ENCODE measurements at places on chromosomes 1 and 21.

DNA sequence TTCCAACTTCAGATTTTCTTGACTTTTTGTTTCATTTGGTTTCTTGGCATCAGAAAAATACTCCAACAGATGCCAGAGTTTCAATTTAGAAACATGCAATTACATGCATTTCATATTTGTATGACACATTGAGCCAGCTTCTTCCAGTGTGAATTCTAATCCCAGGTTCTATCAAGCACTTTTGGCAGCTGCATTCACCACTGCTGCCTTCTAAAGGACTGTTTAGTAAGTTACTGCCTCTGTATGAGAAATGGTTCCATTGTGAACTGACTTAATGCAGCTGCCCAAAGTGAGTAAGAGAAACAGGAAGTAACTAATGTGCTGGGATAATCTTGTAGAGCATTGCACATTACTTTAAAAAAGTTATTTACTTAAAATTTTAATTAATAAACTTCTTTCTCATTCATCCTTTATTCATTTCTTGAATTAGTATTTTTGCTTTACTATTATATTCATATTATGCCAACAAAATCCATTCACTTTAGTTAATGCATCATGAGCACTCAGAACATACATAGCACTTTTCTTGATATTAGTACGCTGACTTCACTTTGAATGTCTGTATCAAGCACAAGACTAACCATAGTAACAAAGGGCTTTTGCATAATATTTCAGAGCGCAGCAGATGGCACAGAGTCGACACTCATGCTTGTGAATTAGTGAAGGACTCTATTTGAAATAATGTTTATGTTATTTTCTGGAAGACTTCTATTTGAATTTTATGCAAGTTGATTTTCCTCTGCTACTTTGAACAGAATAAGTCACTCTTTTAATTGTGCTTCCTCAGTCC, 9.8 kb downstream of the RGS18 start:
- ATAC-seq: no peak
- no peak overlapping the region for H3K27ac ChIP-seq
- H3K36me3 ChIP-seq: no peaks in the 10 kb centered on the region
- no peak overlapping the region for H3K4me3 ChIP-seq
- no peaks in the 10 kb centered on the region for H3K27me3 ChIP-seq

GRCh38 chr1:5909576-5910275, 82.5 kb downstream of the NPHP4 start:
- H3K36me3 ChIP-seq: peaks cover 64% of the 10 kb centered on the region
- no peaks in the 10 kb centered on the region for H3K27me3 ChIP-seq
- no peaks in the 10 kb centered on the region for H3K4me1 ChIP-seq
- no peak overlapping the region for H3K27ac ChIP-seq
- no peak for ATAC-seq

- ATAC-seq: peak; percentile 96
- H3K36me3 ChIP-seq: peaks cover 96% of the 10 kb centered on the region
- no peaks in the 10 kb centered on the region for H3K27me3 ChIP-seq
- no peak overlapping the region for H3K4me3 ChIP-seq
Measured at GRCh38 chr1:19240673-19241538, 10.4 kb downstream of the EMC1 start.

GRCh38 chr1:77553568-77554291, 128.7 kb downstream of the ZZZ3 start:
- no peak for ATAC-seq
- no peak overlapping the region for H3K27ac ChIP-seq
- no peaks in the 10 kb centered on the region for H3K4me1 ChIP-seq
- peaks cover 4% of the 10 kb centered on the region for H3K36me3 ChIP-seq
- H3K4me3 ChIP-seq: no peak overlapping the region

DNA sequence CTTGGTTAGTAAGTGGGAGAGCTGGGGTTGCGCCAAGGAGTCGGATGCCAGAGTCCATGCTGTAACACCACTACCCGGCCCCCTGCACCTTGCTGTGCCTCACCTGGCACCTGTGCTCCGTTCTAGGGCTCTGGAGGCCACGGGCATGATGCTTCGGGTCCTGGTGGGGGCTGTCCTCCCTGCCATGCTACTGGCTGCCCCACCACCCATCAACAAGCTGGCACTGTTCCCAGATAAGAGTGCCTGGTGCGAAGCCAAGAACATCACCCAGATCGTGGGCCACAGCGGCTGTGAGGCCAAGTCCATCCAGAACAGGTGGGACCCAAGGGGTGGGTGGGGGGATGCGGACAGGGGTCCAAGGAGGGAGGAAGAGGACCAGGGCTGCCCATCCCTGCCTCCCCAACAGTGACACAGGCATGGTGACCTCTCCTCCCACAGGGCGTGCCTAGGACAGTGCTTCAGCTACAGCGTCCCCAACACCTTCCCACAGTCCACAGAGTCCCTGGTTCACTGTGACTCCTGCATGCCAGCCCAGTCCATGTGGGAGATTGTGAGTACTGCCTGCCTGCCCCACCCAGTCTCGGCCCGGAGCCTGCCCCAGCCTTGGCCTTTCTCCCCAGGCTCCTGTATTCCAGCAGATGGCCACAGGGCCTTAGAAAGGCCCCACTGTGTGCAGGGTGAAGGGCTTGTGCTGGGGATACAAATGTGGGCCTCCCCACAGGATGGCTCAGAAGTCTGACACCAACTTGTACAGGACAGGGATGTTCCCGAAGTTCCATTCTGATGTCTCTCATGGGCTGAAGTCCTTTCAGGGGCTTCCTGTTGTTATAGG, 9.6 kb upstream of the HTR6 start:
- H3K4me3 ChIP-seq: no peak overlapping the region
- H3K27me3 ChIP-seq: no peaks in the 10 kb centered on the region
- peaks cover 39% of the 10 kb centered on the region for H3K4me1 ChIP-seq

DNA sequence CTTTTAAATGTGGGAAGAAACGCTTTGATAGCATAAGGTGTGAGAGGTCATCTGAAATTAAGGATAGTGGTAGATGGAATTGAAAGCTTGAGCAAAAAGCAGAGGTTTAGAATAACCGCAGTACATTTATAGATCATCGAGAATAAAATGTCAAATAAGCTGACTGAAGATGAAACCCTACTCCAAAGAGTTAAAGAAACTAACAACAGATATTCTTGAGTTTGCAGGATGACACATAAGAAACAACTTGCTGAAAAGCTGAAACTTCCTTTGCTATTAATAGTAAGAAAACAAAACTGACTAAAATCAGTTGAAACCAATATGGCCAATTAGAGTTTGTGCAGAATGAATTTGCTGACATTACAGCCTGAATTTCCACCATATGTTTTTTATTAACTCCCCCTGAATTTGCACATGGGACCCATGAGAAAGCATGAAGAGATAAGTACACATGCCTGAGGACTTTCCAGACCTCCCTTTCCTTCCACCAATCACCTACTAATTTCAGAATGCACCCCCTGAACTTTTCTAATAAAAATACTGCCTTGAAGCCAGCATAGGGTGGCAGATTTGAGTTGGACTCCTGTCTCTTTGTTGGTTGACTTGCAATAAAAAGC, 1.7 kb upstream of the C1orf185 start:
- no peaks in the 10 kb centered on the region for H3K36me3 ChIP-seq
- no peak overlapping the region for H3K27ac ChIP-seq
- ATAC-seq: no peak
- no peak overlapping the region for H3K4me3 ChIP-seq

DNA sequence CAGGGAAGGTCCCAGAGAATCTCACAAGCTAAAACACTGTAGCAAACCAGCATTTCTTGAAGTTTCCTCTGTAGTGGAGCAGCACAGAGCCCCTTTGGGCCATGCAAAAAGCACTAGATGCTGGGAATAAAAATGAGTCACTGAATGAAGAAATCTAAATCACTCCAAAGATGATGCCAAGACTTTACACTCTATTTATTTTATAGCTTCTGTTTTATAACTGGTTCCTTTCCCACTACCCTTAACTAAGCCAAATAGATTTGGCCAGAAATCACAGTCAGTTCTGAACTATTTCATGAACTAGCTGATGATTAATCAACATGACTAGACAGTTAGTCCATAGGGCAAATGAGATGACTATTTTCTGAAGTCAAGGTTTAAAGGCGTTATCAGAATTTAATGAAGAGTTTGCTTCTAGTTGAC, 89.5 kb downstream of the SCMH1 start:
- ATAC-seq: peak; percentile 92
- H3K36me3 ChIP-seq: no peaks in the 10 kb centered on the region
- H3K4me1 ChIP-seq: peaks cover 41% of the 10 kb centered on the region

DNA sequence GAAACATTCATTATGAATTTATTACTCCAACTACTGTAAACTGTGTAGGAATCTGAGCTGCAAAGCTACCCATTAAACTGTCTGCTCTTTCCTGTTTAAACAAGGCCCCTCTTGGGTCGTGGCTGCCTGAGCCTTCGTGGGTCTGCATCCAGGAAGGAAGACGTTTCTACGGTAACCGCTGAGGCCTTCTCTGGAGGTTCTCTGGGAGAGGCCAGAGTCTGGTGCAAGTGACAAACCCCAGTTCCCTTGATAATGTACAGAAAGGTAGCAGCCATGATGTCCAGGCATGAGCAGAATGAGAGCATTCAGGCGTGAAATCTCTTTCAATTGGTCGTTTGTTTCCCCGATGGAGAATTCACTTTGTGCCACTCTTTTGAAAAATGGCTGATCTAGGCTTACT, 350.2 kb downstream of the PLPP3 start:
- no peak for ATAC-seq
- no peaks in the 10 kb centered on the region for H3K36me3 ChIP-seq
- no peaks in the 10 kb centered on the region for H3K4me1 ChIP-seq
- H3K27me3 ChIP-seq: no peaks in the 10 kb centered on the region
- no peak overlapping the region for H3K4me3 ChIP-seq
- H3K27ac ChIP-seq: no peak overlapping the region

All from gastroesophageal sphincter (tissue), 4 donors.